Articular chondrocyte of knee joint (primary cell): ENCODE measurements at places on chromosomes 12 and 14. TPM values are rescaled to one million over a fixed set of nuclear protein-coding genes. Genes with fewer than 3 reads are reported as not detected.

The ACYP1 gene
- total RNA-seq, result 10.6 and 10.9 TPM in 2 replicates

The TMEM63C gene
- total RNA-seq, result not detected in 2 replicates

The LACRT gene
- total RNA-seq, result not detected in 2 replicates

The GTF2A1 gene
- total RNA-seq, result 42.8 and 45.5 TPM in 2 replicates

The SLC6A15 gene
- 0.11 and 0.13 TPM in 2 replicates for total RNA-seq

The SNAPC1 gene
- 56.6 and 88.1 TPM in 2 replicates for total RNA-seq

The PTPN6 gene
- total RNA-seq, result 0.43 and 0.91 TPM in 2 replicates

The RNASE3 gene
- not detected in 2 replicates for total RNA-seq

The FAM161B gene
- total RNA-seq, result 6.4 and 8.4 TPM in 2 replicates

The CCDC197 gene
- total RNA-seq, result not detected in 2 replicates

The KLRK1 gene
- 0.65 TPM in 1 of 2 replicates, not detected in the other for total RNA-seq
